Cortex of kidney (tissue), 1 donor: ENCODE measurements at places on chromosomes 11 and 22.

DNA sequence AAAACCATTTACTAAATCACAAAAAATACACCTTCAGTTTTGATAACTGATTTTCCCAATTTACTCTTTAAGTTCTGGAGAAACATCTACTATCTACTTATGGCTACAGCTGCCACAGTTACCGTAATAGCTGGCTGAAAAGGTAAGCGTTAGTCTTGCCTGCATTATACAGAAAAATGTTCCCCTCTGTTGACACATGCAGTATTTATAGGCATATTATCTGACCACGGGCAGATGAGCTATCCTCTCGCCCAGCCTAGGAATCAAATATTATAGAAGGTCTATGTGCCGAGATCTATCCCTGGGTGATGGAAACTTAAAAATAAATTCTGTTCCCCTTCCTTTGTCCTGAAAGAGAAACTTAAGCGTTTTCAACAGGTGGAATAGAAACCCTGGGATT, 283.8 kb downstream of the CADM1 start:
- no peak for DNase-seq

- DNase-seq = no peak
These were observed 4.2 kb downstream of the SLC25A1 start for GRCh38 chr22:19174106-19175025.

DNA sequence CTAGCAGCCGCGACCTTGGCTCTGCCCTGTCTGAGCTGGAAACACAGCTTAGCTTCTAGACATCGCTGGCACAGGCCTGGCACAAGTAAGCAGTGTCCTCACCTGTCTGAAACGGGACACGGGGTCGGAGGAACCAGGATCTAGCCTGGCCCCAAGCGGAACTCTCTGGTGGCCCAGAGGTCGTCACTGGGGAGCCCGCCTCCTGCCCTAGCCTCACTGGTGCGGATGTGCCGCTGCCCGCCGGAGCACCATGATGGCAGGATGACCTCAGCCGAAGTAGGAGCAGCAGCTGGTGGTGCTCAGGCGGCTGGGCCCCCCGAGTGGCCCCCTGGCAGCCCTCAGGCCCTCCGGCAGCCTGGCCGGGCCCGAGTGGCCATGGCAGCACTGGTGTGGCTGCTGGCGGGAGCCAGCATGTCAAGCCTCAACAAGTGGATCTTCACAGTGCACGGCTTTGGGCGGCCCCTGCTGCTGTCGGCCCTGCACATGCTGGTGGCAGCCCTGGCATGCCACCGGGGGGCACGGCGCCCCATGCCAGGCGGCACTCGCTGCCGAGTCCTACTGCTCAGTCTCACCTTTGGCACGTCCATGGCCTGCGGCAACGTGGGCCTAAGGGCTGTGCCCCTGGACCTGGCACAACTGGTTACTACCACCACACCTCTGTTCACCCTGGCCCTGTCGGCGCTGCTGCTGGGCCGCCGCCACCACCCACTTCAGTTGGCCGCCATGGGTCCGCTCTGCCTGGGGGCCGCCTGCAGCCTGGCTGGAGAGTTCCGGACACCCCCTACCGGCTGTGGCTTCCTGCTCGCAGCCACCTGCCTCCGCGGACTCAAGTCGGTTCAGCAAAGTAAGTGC, 871 bp downstream of the SLC35E4 start:
- DNase-seq = no peak

- DNase-seq = no peak
These were observed 151.7 kb downstream of the ATXN10 start for GRCh38 chr22:45823336-45823735.

DNA sequence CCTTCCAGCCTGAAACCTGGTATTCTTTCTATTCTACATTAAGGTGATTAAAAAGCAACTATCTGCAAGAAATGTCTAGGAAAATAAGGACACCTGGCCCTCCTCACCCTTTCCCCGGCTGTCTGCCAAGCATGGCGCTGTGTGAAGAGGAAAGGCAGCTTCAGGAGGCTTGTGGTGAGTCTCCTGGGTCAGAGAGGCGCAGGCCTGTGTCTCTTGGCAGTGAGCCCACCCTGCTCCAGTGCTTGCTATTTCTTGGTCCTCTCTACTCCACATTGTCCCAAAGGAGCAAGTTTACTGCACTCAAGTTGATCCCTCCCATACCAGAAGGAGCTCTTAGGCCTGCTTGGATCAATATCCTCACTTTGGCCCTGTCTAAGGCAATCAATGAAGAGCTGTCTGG, 520.7 kb upstream of the B3GAT1 start:
- DNase-seq = no peak

- DNase-seq = no peak
These were observed 942.3 kb downstream of the NTM start for GRCh38 chr11:132312701-132313111.

GRCh38 chr11:16933291-16933690, 80.9 kb downstream of the PLEKHA7 start:
- DNase-seq = no peak

GRCh38 chr11:76810151-76810853, 27.1 kb downstream of the TSKU start:
- no peak for DNase-seq

- DNase-seq = no peak
These were observed 2.2 kb upstream of the SIGIRR start for GRCh38 chr11:416757-417621.

- no peak for DNase-seq
These were observed 52.3 kb downstream of the ZBTB44 start for GRCh38 chr11:130262424-130262823.

DNA sequence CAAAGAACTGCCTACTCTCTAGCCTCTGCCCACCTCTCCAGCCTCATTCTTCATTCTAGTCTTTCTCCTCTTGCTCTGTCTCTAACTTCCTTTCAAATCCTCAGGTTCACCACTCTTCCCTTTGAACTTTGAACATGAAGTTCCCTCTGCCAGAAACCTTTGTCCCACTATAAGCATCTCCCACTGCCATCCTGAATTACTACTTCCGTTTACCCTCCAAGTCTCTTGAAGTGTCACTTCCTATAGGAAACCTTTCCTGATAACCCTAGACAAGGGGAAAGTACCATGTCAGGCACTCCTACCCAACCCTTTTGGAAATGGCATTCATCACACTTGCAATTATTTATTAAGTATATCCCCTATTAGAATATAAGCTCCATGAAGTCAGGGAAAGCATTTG, 3.1 kb downstream of the RAB30 start:
- DNase-seq = no peak

- DNase-seq = no peak
These were observed 75.7 kb upstream of the ANO1 start for GRCh38 chr11:70002433-70002832.

GRCh38 chr22:20885557-20886323, 26.9 kb downstream of the SNAP29 start:
- DNase-seq = no peak

GRCh38 chr11:15495462-15495861, 380.7 kb downstream of the INSC start:
- no peak for DNase-seq

- no peak for DNase-seq
These were observed 111.7 kb downstream of the MYO18B start for GRCh38 chr22:25853501-25854284.

- DNase-seq = no peak
These were observed 74.2 kb upstream of the MS4A8 start for GRCh38 chr11:60625262-60625661.

GRCh38 chr11:31479066-31479465, 30.4 kb downstream of the IMMP1L start:
- DNase-seq = no peak

- DNase-seq = no peak
These were observed 56.1 kb downstream of the PTPRJ start for GRCh38 chr11:48036466-48036865.

DNA sequence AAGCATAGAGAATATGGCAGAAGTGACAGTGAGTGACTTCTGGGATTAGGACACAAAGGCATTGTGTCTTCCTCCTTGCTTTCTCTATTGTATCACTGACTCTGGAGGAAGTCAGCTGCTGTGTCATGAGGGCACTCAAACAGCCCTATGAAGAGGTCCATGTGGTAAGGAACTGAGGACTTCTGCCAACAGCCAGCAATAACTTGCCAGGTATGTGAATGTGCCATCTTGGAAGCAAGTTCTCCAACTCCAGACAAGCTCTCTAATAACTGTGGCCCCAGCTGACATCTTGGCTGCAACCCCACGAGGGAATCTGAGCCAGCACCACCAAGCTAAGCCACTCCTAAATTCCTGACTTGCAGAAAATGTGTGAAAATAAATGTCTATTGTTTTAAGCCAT, 83.6 kb upstream of the ZBED5 start:
- no peak for DNase-seq

DNA sequence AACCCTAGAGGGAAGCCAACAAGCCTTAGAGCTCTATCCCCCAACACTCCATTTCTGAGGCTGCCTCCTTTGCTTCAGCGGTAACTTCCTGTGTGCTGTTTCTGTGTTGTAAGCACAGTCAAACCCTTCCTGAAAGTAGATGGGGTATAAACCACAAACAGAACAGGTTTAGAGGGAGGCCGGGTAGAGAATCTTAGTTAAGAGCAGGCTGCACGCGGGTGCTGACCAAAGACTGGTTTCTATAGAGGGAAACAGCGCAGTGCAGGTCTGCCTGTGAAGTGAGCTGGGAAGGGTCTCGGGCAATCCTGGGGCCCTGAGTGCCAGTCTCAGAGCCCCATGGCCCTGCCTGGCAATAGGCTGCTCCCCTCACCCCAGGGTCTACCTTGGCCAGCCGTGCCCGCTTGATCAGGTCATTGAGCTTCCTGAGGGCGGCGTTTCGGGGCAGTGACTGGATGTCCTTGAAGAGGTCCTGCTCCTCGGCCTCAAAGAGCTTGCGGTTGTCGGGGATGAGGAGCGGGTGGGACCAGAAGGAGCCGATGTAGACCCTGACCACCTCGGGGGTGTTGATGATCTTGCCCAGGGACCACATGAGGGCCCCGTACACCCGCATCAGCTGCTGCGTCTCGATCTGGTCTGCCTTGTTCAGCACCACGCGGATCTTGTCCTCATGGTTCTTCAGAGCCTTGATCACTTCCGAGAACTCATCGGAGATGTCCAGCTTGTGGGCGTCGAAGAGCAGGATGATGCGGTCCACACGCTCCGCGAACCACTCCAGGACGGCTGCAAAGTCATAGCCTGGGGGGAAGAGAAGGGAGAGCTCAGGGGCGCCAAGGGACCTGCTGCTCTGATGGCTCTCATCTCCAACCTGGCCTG, 15.3 kb upstream of the CDC42BPG start:
- DNase-seq = no peak

- DNase-seq = no peak
These were observed 1.6 kb upstream of the P2RY2 start for GRCh38 chr11:73216465-73216864.

DNA sequence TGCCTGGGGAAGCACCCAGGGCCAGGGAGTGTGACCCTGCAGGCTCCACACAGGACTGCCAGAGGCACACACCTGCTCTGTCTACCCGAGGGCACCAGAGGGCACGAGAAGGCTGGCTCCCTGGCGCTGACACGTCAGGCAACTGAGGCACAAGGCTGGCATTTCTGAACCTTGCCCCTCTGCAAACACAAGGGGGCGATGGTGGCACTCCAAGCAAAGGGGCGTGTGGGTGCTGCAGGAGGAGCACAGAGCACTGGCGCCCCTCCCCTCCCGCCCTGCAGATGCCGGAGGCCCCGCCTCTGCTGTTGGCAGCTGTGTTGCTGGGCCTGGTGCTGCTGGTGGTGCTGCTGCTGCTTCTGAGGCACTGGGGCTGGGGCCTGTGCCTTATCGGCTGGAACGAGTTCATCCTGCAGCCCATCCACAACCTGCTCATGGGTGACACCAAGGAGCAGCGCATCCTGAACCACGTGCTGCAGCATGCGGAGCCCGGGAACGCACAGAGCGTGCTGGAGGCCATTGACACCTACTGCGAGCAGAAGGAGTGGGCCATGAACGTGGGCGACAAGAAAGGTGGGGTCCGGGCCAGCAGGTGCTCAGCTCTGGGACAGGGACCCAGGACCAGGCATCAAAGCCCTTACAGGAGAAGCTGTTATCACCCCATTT, 20.8 kb upstream of the TXNRD2 start:
- DNase-seq = no peak

DNA sequence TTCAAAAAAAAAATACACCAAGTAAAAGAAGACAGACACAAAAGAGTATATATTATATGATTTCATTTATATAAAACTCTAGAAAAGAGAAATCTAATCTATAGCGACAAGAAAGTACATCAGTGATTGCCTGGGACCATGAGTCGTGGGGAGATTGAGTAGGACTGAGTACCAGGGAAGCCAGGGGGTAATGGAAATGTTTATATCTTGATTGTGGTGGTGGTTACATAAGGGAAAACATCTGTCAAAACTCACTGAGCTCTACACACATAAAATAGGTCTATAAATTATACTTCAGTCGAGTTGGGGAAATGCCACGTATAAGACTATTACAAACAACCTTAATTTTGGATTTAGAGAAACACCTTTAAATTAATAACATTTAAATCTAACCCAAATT, 117.4 kb downstream of the TRIM29 start:
- no peak for DNase-seq

DNA sequence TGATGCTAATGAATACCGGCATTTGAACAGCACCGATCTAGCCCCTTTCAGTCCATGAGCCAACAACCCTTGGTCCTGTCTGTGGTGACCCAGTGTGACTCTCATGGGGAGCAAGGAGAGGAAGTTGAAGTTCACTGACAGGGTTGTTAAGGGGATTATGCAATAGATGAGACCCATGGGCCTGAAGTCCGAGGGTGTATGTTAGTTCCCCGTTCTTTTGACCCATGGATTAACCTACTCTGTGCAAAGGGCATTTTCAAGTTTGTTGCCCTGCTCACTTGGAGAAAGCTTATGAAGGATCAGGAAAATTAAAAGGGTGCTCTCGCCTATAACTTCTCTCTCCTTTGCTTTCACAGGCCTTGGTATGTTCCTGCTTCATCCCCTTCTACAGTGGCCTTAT, 4.9 kb downstream of the PNPLA3 start:
- no peak for DNase-seq

DNA sequence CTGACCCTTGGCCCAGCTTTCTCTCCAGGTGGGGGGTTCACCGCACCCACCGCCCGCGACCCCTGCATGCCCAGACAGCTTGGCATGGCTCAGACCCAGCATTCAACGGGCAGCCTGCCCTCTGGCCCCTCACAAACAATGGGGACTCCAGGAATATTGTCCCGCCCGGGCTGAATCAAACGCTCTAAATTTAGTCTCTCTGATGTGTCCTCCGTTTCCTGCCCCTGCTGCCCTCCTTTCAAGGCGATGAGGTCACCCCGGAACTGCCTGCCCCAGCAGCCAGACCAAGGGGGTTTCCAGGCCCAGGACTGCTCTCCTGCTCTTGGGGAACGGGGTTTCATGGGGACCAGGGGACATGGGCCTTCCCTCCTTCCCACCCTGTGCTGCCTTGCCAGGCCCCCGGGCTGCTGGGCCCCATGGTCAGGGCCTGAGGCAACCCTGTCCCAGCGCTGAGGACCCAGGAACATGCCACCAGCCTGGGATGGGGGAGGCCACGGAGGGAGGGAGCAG, 10.1 kb upstream of the PDGFB start:
- DNase-seq = no peak

- no peak for DNase-seq
These were observed 80.1 kb upstream of the PRODH start for GRCh38 chr22:19016081-19016766.
